Stimulated activated CD4-positive, alpha-beta T cell treated with anti-CD3 and anti-CD28 coated beads, Interleukin-12 subunit alpha, Interleukin-12 subunit beta, amount 100 ng/mL, for 48 hours (primary cell): ENCODE measurements at places on chromosomes 13 and 19.

GRCh38 chr19:12838182-12838885, at the start of gene MAST1:
TSS of gene MAST1 (plus strand) at chr19:12838515. CDS start at chr19:12838573, 58 bp downstream.
- peak; percentile 55 for DNase-seq

- DNase-seq: peak; percentile 14
These were observed 40.2 kb downstream of the SLAIN1 start for GRCh38 chr13:77737583-77738200.

DNA sequence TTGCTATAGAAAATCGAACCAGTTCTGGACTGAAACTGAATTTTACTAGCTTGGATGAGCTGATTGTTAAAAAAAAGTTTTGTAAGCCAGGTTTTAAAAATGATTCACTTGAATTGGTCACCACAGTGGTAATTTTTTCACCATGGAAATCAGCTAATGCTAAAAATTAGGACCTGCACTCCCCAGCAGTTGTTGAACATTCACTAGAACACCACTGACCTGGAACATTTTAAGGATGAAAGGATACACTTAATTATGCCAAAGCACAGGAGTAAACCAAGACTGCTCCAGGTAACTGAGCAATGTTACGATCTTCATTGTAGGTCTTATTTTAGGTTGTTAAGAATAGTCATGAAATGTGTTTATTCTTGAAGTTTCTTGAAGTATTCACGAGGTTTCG, 1342.6 kb upstream of the SPRY2 start:
- DNase-seq: no peak

- DNase-seq: peak; percentile 53
These were observed 2.2 kb upstream of the CEACAM6 start for GRCh38 chr19:41753159-41753558.
